ENCODE measurements at places on chromosomes 16 and 17.

DNA sequence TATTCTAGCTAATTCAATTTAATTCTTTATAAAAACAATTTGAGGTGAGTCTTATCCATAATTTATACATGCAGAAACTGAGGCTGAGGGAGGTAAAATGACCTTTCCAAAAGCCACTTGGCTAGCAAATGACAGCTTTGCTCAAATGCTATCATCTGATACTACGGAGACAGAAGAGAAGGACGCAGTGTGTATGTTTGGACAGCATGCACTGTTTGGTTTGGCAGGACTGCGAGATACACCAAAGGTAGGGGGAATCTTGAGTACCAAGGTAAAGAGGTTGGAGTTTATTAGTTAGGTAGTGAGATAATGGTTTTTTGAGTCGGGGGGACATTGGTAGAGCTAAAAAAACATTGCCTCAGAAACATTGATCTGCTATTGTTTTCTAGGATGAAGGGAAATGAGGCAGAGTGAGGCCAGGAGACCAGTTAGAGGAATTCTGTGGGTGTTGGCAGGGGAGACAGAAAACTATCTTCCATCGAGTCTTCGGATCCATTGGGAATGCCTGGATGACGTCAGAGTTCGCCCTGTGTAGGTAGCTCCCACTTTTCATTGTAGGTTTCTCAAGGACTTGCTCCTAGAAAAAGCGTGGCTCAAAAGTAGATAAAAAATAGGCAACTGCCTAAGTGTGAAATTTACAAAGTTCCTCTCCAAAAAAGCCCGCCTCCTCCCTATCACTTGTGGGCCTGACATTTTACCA, 2.5 kb upstream of the HS3ST4 start:
- DNase-seq = no peak

DNA sequence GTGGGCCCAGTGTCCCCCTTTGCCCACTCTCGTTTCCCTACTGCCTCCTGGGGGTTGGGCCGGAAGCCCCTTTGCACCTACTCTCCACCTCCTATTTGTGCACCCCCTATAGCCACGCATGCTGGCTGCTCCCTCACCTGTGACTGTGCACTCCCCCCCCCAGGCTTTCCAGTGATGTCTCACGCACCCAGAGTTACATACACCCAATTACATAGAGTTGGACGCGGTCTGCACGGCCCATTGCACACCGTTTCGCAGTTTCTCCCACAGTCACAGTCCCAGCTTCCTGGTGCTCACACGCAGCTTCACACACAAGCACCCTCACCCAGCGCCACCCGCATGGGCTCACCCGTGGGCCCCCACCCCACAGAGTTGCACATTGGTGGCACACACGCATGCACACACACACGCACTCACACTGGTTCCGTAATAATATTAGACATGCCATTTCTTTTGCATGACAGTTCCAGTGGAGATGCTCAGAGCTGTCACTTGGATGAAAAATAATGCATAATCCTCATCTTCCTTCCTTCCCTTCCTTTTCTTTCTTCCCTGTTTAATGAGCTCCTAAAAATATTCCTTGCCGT, 21.5 kb upstream of the C1QL1 start:
- no peak for DNase-seq

GRCh38 chr17:68562736-68563135, 38.4 kb downstream of the FAM20A start:
- DNase-seq = no peak

GRCh38 chr16:82829301-82829700, 202.5 kb downstream of the CDH13 start:
- DNase-seq = no peak

DNA sequence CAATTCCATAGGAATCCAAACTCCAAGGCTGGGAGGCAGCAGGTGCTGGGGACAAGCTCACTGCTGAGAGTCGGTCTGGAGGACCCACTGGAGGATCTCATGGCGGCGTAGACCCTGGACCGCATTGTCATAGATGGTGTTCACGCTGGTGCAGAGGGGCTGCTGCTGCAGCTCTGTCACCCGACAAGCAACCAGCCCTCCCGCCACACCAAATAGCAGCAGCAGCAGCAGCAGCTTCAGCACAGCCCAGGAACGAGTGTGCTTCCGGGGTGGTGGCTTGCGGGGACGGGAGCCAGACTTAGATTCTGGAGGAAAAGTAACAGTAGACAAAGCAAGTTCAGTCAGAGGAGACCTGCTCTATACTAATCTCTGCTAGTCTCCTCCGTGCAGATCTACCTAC, 9.9 kb downstream of the EME1 start:
- DNase-seq = no peak

DNA sequence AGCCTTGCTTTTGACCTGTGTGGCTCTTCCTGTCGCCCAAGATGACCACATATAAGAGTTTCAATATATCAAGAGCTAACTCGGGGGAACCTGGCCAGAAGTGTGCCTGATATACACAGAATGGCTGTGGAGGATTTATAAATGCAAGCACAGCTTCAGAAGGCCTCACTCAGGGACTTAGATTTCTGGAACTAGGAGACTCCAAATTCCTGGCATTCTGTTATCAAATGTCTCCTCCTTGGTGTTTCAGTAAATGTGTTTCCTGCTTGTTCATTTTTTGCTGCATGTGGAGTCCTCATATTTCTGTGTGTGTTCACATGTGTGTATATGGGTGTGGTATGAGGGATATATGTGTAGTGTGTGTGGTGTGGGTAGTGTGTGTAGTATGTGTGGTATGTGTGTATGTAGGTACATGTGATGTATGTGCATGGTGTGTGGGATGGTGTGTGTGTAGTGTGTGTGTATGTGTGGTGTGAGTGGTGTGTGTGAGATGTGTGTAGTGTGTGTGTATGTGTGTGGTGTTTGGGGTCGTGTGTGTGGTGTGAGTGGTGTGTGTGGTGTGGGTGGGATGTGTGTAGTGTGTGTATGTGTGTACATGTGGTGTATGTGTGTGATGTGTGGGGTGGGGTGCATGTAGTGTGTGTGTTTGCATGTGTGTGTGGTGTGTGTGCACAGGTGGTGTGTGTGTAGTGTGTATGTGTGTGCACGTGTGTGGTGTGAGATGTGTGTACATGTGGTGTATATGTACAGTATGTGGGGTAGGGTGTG, 981 bp upstream of the CD300H start:
- no peak for DNase-seq

DNA sequence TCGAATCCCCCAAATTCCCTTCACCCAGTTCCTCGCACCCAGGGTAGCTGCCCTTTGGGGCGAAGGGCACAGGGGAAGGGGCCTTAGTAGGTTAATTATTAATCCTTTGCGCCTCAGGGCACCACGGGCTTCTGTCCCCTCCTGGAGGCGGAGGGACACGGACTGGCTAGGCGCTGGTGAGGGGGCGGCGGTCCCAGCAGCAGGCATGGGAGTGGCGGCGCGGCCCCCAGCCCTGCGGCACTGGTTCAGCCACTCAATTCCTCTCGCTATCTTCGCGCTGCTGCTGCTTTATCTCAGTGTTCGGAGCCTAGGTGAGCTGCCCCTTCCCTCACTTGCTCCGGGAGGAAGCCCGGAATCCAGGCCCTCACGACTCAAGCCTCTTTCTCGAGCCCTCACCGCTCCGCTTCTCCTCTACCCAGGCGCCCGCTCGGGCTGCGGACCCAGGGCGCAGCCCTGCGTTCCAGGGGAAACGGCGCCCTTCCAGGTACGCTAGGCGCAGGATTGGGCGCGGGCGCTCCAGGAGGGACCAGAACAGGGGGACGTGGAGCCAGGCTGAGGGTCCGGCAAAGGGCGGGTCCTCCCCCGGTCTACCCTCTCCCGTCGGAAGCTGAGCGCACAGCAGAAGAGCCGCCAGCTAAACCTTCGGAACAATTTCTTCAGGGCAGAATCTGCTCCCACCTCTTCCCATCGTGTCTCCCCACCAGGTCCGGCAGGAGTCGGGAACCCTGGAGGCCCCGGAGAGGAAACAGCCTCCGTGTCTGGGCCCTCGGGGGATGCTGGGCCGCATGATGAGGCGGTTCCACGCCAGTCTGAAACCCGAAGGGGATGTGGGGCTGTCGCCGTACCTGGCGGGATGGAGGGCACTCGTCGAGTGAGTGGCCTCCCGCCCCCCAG, at the start of gene GLTPD2:
TSS of gene GLTPD2 (plus strand) at position 158 of the 894 bp plus-strand sequence. CDS start at position 206, 48 bp downstream.
- no peak for DNase-seq

DNA sequence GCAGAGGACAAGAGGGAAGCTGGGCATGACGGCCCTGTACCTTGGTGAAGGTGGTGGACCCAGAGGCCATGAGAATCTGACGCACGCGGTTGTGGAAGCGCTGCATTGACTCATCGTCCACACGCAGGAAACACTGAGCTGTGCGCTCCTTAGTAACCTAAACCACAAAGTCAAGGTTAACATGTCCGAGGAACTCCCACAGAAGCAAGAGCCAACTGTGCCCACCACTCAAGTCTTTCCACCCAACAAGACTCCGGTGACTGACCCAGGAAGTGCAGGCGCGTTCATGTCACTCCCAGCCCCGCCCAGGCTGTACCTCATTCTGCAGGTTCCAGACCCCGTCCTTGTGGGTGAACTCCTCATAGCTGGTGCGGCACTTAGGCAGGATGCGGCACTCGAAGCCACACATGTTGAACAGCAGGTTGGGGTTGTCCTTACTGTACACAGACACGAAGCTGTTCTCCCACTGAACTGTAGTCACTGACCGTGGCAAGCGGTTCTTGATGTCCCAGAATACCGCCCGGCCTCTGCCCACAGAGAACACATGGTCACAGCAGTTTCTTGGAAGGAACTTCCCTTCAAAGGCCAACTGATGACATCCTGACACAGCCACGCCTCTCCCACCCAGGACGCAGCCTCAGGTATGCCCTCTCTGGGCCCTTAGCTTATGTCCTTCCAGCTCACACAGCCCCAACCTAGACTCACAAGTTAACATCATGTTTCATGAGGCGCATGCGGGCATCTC, 11.5 kb downstream of the PRPF8 start:
- DNase-seq = no peak

GRCh38 chr16:24023621-24024020, 187.8 kb downstream of the PRKCB start:
- DNase-seq = no peak

GRCh38 chr17:16922386-16923096, 49.4 kb downstream of the TNFRSF13B start:
- no peak for DNase-seq

GRCh38 chr17:76394166-76394565, 9.8 kb downstream of the SPHK1 start:
- DNase-seq = no peak

- DNase-seq = no peak
These were observed 43.4 kb downstream of the NEUROD2 start for GRCh38 chr17:39564211-39564848.

- no peak for DNase-seq
These were observed 30.1 kb upstream of the BAHCC1 start for GRCh38 chr17:81365148-81365600.

DNA sequence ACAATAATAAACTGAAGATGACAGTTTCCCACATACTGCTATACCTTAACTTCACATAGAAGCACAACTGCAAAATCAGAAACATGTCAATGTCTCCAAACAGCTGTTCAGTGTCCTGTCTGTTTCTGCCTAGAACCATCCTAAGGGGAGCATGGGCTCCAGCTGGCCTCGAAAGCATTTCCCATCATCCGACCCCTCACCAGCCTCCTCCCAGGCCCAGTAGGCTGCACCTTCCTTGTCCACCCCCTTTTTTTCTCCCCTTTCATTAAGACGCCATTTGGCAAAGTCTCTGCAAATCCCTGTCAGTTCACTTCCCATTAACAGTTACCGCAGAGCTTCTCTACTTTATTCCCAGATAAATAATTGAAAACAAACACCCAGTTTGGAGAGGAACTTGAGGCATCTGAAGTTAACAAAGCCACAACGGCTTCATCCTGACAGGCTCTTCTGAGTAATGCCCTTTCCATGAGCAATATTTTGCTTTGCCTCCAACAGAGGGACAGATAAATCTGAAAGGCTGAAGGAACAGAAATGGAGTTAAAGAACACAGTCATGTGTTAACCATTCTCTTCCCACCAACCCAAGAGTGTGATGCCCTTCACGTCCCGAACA, 65.3 kb downstream of the SLC39A11 start:
- DNase-seq = no peak

DNA sequence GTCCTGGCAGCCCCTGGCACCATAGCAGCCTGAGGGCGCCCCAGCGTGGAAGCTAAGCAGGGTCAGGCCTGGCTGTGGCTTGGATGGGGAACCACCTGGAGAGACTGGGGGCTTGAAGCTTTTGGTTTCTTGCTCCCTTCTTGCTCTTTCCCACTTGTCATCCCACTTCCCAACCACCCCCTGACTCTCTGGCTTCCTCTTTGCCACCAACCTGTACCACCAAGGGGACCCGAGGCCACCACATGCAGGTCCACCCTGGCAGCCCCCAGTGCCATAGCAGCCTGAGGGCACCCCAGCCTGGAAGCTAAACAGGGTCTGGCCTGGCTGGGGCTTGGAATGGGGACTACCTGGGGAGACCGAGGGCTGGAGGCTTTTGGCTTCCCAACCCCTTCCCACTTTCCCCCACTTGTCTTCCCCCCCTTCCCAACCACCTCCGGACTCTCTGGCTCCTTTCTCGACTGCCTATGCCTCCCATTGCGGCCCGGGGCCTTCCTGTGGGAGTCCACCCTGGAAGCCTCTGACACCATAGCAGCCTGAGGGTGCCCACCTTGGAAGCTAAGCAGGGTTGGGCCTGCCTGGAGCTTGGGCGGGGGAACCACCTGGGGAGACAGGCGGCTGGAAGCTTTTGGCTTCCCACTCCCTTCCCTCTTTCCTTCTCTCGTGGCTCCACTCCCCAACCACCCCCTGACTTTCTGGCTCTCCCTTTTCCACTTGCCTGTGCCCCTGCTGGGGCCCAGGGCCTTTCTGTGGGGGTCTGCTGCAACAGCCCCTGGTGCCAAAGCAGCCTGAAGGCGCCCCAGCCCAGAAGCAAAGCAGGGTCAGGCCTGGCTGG, 2294.4 kb downstream of the TP53TG3F start:
- DNase-seq = no peak

DNA sequence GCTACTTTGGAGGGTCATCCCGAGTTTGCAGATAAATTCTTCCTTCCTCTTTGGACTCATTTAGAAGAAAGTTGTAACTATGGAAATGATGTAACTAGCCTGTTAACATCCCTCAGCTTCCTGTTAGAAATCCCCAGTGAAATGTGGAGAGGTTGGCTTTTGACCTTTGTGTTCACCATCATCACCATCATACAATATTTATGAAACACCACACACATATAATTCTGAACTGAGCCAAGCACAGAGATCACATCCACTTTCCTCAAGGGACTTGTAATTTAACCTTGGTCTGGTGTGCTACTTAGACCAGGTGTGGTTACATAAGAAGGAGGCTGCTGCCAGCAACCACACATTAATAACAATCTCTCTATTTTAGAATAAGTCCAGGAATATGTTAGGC, 2.5 kb downstream of the CAPNS2 start:
- DNase-seq = no peak

GRCh38 chr16:55856950-55857349, 18.2 kb downstream of the CES5A start:
- no peak for DNase-seq

GRCh38 chr16:84836234-84836647, 16.5 kb downstream of the CRISPLD2 start:
- no peak for DNase-seq
